HFFc6 (cell line): ENCODE measurements at places on chromosomes 11 and 22. TPM values are rescaled to one million over a fixed set of nuclear protein-coding genes. Genes with fewer than 3 reads are reported as not detected.

Gene FJX1
- 46.9 to 62.0 TPM (median 48.5 TPM) in 3 replicates for total RNA-seq

Gene CDC42EP1
- 93.9 to 104 TPM (median 104 TPM) in 3 replicates for total RNA-seq

Gene PARVB
- total RNA-seq, result 39.5 to 46.8 TPM (median 44.2 TPM) in 3 replicates

Gene SEPTIN3
- total RNA-seq, result 0.05 TPM in 1 of 3 replicates, not detected in the others

Gene MS4A15
- not detected in 2 replicates for total RNA-seq

Gene KCNJ11
- total RNA-seq, result not detected in 3 replicates

Gene MUC5B
- not detected in 3 replicates for total RNA-seq

Gene GLYAT
- total RNA-seq, result not detected in 3 replicates

Gene OR4C45
- not detected in 3 replicates for total RNA-seq

Gene CELSR1
- 5.4 to 6.6 TPM (median 6.5 TPM) in 3 replicates for total RNA-seq

Gene PHF21B
- not detected in 3 replicates for total RNA-seq

Gene SEC14L6
- not detected in 2 replicates for total RNA-seq

Gene ACR
- total RNA-seq, result not detected in 2 replicates

Gene JAM3
- total RNA-seq, result 56.3 to 64.8 TPM (median 58.6 TPM) in 3 replicates

Gene CARD18
- total RNA-seq, result not detected in 3 replicates

Gene SIK2
- total RNA-seq, result 15.4 and 19.6 TPM in 2 replicates
